ENCODE measurements at places on chromosomes 12 and 14. TPM values are rescaled to one million over a fixed set of nuclear protein-coding genes. Genes with fewer than 3 reads are reported as not detected.
A peak's percentile ranks its signal among the peaks of the same experiment; 100 is the strongest.

HOTAIR gene
- 0.53 TPM for total RNA-seq

SELPLG gene
- 1.5 TPM for total RNA-seq

LRRK2 gene
- total RNA-seq: 6.8 TPM

OR11H7 gene
- total RNA-seq: not detected

ANO2 gene
- 5.7 TPM for total RNA-seq

CD27 gene
- total RNA-seq: not detected

TBX5 gene
- total RNA-seq: not detected

NKX2-1 gene
- total RNA-seq: not detected

DTX1 gene
- 1.6 TPM for total RNA-seq

GRCh38 chr12:88472248-88472647, 108.0 kb downstream of the KITLG start:
- H3K4me3 ChIP-seq: no peak overlapping the region
- no peaks in the 10 kb centered on the region for H3K36me3 ChIP-seq
- no peaks in the 10 kb centered on the region for H3K27me3 ChIP-seq
- no peak overlapping the region for H3K27ac ChIP-seq
- DNase-seq: no peak
- H3K4me1 ChIP-seq: peaks cover 6% of the 10 kb centered on the region

DNA sequence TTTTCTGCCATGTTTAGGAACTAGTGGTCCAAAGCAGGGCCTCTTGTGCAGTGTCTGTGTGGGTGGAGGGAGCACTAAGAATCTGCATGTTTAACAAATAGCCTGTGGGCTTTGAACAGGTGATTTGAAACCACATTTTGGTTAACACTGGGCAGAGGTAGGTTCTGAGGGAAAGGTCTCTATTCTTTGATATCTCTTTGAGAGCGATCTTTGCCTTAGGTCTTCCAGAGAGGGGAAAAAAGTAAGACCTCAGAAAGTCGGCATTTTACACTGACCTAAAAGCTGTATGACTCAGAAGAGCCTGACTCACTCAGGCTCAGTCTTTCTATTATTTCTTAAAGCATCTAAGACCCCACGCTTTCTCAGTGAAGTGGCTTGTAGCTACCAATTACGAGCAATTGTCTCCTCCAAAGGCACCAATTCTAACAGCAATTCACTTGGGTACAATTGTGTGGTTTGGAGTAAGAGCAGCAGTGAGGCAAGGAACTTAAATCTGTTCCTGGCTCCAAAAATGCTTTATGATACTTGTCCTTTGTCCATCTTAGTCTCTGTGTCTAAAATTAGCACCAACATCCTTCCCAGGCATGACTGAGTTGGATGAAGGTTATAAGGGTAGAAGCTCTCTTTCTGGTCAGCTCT, 8.8 kb downstream of the EIF2B2 start:
- peak overlapping the region; percentile 66 for H3K27ac ChIP-seq
- peaks cover 18% of the 10 kb centered on the region for H3K4me1 ChIP-seq
- H3K4me3 ChIP-seq: no peak overlapping the region
- H3K36me3 ChIP-seq: peaks cover 90% of the 10 kb centered on the region

- H3K27me3 ChIP-seq: no peaks in the 10 kb centered on the region
- H3K4me1 ChIP-seq: no peaks in the 10 kb centered on the region
- no peak for DNase-seq
- H3K27ac ChIP-seq: no peak overlapping the region
- no peak overlapping the region for H3K4me3 ChIP-seq
Observed at GRCh38 chr12:66379616-66380015, 77.3 kb downstream of the HELB start.

DNA sequence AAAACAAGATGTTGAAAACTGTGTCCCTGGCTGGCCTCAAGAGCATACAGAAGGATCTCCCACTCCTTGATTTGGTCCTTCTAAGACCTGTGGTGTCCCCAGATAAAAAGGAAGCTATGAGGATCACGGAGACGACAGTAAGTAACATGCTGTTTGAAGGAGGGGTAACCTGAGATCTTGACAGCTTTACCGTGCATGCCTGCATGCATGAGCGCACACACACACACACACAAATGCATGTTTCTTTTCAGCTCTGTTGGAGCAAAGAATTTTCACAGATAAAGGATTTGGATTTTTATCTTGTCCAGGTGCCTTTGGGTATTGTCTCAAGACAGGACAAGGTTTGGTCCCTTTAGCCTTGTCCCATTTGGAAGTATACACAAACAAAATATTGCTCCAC, 411.6 kb upstream of the CCDC196 start:
- no peaks in the 10 kb centered on the region for H3K4me1 ChIP-seq
- H3K27me3 ChIP-seq: no peaks in the 10 kb centered on the region
- no peak for DNase-seq
- no peaks in the 10 kb centered on the region for H3K36me3 ChIP-seq
- H3K4me3 ChIP-seq: no peak overlapping the region

DNA sequence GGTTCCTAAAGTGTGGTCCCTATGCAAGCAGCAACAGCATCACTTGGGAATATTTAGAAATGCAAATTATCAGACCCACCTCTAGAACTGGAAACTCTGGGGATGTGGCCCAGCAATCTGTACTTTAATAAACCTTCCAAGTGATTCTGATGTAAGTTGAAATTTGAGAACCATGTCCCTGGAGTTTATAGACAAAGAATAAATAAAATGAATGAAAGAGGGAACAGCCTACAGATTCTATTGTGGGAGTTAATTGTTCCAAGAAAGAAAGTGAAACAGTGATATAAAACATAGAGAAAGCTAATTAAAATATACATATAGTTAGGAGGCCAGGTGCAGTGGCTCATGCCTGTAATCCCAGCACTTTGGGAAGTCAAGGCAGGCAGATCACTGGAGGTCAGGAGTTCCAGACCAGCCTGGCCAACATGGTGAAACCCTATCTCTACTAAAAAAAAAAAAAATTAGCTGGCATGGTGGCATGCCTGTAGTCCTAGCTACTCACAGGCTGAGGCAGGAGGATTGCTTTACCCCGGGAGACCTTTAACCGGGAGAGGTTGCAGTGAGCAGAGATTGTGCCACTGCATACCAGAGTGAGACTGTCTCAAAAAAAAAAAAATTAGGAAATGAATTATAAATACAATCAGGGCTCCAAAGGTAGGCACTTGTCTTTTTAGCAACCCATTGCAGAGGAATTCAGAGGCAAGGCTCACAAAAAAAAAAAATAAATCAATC, 507.5 kb downstream of the NAV3 start:
- H3K36me3 ChIP-seq: no peaks in the 10 kb centered on the region
- H3K4me3 ChIP-seq: no peak overlapping the region
- DNase-seq: no peak

- no peaks in the 10 kb centered on the region for H3K4me1 ChIP-seq
- DNase-seq: no peak
- H3K4me3 ChIP-seq: no peak overlapping the region
- no peaks in the 10 kb centered on the region for H3K36me3 ChIP-seq
- H3K27ac ChIP-seq: no peak overlapping the region
Observed at GRCh38 chr12:109273354-109273753, 35.7 kb downstream of the FOXN4 start.

DNA sequence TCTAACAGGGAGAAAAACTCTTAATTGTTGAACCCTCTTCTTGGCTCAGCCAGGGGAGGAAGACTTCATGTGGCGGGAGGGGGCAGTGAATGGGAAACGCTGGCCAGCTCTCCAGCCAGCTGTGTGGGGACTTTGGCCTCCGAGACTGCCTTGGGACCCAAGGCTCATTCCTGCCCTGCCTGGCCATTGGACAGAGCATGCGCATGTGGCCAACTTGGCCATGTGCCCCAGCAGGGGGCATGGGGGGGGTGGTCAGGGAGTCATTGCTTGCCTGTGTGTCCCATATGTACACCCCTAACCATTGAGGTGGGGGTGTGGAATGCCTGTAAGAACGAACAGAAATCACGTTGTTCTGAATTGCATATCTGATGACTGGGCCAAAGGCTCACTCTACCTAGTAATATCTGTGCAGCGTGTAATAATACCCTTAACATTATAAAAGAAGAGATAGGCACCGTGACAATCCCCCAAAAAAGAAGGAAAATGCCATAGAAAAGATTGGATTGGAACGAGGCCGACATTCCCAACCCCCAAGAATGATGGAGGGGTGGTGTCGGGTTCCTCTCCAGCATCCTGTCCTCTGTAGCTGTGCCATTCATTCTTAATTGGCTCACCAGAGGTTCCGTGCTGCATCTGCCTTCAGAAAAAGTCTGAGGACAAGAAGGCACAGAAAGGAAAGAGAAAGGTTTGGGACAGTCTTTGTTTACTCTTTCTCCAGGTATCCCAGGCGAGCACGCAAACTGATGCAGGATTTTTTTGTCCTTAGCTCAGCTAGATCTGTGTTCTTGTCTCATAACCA, 3.5 kb upstream of the FAR2 start:
- no peaks in the 10 kb centered on the region for H3K27me3 ChIP-seq
- DNase-seq: no peak
- H3K27ac ChIP-seq: no peak overlapping the region
- no peaks in the 10 kb centered on the region for H3K4me1 ChIP-seq
- H3K36me3 ChIP-seq: no peaks in the 10 kb centered on the region

DNA sequence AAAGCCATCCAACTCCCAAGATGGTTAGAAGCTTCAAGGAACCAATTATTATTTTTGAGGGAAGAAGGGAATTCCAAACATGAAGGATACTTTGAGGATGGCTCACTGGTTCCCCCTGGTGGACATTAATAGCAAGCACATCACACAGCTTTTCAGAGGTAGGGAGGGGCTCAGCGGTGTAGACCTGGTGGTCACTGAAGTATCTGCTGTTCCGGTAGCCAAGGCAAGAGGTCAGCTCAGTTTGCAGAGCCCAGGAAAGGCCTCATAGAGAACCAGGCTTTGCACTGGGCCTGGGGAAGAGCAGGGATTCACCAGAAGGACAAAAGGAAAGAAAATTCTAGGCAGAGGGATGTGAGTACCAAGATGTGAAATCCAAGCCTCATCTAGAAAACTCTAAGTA, 118.7 kb downstream of the KSR2 start:
- H3K36me3 ChIP-seq: no peaks in the 10 kb centered on the region
- DNase-seq: no peak
- H3K4me3 ChIP-seq: no peak overlapping the region
- H3K4me1 ChIP-seq: no peaks in the 10 kb centered on the region
- H3K27ac ChIP-seq: no peak overlapping the region

GRCh38 chr14:100694579-100695422, 31.9 kb upstream of the DLK1 start:
- H3K36me3 ChIP-seq: no peaks in the 10 kb centered on the region
- no peak overlapping the region for H3K27ac ChIP-seq
- no peak for DNase-seq
- H3K4me3 ChIP-seq: no peak overlapping the region

- no peaks in the 10 kb centered on the region for H3K27me3 ChIP-seq
- H3K27ac ChIP-seq: no peak overlapping the region
- H3K4me1 ChIP-seq: no peaks in the 10 kb centered on the region
- H3K4me3 ChIP-seq: no peak overlapping the region
- DNase-seq: no peak
Observed at GRCh38 chr12:63905544-63905943, 61.0 kb downstream of the SRGAP1 start.

- H3K4me1 ChIP-seq: no peaks in the 10 kb centered on the region
- H3K27me3 ChIP-seq: no peaks in the 10 kb centered on the region
- DNase-seq: no peak
Observed at GRCh38 chr12:68190301-68190700, 30.8 kb upstream of the IFNG start.

DNA sequence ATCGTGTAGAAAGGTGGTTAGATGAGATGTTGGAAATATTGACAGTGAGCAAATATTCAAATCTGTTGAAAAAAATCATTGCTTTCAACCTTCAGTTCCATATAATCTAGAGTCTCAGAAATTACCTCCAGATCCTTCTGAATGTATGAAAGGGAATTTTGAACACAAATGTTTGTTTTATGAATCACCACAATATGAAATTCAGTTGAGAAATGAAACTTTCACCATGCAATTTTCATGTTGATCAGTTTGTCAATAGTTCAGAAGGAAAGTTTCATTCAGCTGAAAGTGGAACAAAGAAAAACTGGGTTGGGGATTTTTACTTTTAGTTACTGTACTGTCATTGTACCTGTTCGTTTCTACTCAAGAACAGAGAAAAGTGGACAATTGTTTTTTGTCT, 953.6 kb downstream of the SLC6A15 start:
- no peak overlapping the region for H3K4me3 ChIP-seq
- H3K4me1 ChIP-seq: no peaks in the 10 kb centered on the region
- no peaks in the 10 kb centered on the region for H3K36me3 ChIP-seq
- no peak for DNase-seq
- H3K27me3 ChIP-seq: no peaks in the 10 kb centered on the region

- no peak for DNase-seq
- no peak overlapping the region for H3K27ac ChIP-seq
- H3K27me3 ChIP-seq: no peaks in the 10 kb centered on the region
- no peaks in the 10 kb centered on the region for H3K36me3 ChIP-seq
- H3K4me3 ChIP-seq: no peak overlapping the region
- H3K4me1 ChIP-seq: peaks cover 6% of the 10 kb centered on the region
Observed at GRCh38 chr12:104602896-104603295, 146.1 kb downstream of the CHST11 start.

Measured in psoas muscle (tissue), 8 donors.